ENCODE measurements at places on chromosomes 6 and 20.

DNA sequence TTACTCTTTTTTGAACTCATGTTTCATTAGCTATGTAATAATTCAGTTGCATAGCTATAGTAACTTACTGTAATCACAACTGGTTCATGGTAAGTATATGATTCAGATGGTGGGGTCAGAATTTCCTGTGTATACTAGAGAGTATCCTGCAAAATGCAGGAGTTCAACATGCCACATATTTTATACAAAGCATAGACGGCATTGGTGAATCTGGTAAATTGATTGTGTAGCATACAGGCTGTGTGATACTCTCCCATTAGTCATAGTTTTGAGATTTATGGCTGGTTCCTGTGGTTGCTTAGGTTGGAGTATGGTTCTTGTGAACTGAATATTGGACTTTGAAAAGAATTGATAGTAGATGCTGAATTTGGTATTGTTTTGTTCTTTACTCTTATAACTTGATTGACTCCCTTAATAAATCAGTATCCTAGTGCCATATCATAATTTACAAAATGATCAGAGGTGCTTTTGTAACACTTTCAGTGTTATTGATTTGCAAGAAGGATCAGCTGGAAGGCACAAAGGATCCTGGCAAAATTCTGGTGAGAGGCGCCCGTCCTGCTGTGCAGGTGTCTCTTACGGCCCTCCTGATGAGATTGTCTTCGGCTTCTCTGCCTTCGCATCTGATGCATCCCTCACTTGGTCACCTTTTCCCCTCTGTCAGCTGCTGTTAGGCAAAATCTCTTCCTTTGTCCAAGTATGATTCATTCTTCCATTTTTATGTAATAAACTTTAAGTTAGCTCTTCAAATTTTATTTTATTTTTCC lies 22.6 kb downstream of the SNX9 start:
- peak; percentile 78 for DNase-seq

DNA sequence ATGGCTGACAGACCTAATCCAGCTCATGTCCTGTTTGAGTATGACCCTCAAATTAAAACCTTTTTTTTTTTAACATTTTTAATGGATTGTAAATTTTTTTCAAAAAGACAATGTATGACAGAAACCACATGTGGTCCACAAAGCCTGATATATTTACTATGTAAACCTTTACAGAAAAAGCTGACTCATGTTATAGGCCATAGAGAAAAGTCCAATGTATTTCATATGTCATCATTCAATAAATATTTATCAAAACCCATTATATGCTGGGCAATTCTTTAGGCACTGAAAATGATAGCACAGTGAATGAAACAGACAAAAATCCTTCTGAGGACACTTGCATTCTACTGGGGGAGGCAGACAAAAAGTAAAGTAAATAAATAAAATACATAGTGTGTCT lies 826.2 kb upstream of the FLRT3 start:
- peak; percentile 18 for DNase-seq

DNA sequence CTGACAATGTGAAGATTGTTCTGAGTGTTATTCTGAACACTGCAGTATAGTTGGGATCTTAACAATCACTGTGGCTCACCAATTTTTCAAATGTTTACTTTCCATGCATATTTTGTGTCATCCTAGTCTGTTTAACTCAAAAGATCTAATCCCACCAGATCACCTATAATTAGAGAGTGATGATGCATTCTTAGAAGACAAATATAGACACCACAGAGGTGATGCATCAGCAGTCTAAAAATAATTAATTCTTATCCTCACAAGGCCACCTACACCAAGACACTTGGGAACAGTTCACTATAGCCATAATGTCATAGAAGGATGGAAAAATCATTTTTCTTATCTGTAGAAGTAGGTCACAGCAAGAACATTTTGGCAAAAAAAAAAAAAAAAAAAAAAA lies 154.8 kb downstream of the UBE3D start:
- DNase-seq: no peak

- DNase-seq: no peak
Observed at GRCh38 chr20:59246691-59247400, 53.6 kb upstream of the EDN3 start.

DNA sequence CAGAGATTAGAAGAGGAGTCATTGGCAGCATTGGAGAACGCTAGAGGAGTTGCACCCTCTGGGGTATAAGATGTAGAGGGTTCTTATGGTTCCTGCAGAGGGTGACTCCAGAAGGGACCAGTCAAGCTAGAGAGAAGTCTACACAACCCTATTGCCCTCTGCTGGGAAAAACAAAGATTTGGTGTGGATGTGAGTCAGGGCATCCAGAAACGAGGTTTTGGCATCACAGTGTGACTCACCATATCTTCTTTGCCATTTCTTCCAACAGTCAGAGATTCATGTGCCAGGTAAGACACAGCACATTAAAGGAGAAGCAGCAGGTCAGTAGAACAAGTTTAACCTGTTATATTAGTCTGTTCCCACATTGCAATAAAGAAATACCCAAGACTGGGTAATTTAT lies 598.8 kb downstream of the MAFB start:
- DNase-seq: no peak

GRCh38 chr20:54356801-54357200 lies 118.6 kb upstream of the DOK5 start:
- no peak for DNase-seq

DNA sequence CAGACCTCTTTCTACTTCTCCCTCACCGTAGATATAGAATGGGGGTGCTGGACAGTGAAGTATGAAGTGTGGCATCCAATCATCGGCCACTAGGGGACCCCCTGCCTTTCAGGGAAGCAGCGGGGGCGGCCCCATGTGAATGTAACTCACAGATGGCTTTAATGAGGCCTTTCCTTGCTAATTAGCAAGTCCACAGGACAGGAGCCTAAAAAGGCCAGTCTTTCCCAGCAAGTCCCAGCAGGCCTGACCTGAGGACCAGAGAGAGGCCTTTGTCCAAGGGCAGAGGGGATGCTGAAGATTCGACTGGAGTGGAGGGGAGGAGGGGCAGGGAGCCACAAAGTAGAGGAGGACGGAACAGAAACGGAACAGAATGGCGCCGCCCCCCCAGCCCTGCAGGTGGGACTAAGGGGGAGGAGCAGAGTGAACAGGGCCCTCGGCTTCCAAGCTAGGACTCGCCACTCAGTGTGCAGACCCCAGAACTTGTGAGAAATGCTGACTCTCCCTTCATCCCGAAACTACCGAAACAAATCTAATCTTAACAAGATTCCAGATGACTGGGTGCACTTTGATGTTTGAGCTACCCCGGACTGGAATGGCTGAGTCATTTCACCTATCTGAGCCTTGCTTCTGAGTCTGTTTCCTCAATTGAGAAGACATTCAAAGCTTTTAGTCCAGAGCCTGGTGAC lies 5.8 kb downstream of the C6orf132 start:
- DNase-seq: peak; percentile 76

DNA sequence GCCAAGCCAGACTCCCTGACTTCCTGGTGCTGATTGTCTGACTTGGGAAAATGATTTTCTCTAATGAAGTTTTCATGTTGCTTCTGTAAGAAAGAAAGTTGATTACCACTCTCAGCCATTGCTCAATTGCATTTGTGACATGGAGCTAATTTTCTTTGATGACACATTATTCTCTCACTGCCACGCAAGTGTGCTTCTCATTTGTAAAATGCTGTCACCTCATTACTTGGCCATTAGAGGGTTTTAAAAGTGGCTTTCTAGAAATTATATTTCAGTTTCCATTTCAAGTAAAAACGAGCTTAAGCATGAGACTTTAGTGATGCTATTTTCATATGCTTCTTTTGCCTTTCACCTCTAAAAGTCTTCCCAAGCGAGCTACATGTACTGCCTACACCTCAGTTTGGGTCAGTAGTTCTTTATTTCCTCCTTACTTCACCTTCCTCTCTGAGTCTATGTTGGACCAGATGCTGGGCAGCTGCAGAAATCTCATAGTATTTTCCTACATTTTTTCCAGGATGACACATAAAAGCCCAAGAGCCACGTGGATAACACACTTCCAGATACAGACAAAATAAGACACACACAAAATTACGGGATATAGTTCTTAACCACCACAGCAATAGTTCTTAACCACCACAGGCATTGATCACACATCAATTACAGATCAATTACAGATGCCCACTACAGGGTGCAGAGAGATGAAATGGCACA lies 6.3 kb upstream of the FAM210B start:
- peak; percentile 37 for DNase-seq

DNA sequence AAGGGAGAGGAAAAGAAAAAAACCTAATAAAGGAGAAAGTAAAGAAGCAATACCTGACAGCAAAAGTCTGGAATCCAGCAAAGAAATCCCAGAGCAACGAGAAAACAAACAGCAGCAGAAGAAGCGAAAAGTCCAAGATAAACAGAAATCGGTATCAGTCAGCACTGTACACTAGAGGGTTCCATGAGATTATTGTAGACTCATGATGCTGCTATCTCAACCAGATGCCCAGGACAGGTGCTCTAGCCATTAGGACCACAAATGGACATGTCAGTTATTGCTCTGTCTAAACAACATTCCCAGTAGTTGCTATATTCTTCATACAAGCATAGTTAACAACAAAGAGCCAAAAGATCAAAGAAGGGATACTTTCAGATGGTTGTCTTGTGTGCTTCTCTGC lies 70.8 kb upstream of the RNF146 start:
- DNase-seq: no peak

- peak; percentile 57 for DNase-seq
Observed at GRCh38 chr6:37860226-37860839, 40.8 kb downstream of the ZFAND3 start.

Measured in fibroblast of upper back skin (primary cell).